Esophagus squamous epithelium (tissue), 5 donors: ENCODE measurements at places on chromosomes 16 and 17.

- DNase-seq: no peak
Measured at GRCh38 chr17:48611681-48612455, 1.1 kb upstream of the HOXB7 start.

DNA sequence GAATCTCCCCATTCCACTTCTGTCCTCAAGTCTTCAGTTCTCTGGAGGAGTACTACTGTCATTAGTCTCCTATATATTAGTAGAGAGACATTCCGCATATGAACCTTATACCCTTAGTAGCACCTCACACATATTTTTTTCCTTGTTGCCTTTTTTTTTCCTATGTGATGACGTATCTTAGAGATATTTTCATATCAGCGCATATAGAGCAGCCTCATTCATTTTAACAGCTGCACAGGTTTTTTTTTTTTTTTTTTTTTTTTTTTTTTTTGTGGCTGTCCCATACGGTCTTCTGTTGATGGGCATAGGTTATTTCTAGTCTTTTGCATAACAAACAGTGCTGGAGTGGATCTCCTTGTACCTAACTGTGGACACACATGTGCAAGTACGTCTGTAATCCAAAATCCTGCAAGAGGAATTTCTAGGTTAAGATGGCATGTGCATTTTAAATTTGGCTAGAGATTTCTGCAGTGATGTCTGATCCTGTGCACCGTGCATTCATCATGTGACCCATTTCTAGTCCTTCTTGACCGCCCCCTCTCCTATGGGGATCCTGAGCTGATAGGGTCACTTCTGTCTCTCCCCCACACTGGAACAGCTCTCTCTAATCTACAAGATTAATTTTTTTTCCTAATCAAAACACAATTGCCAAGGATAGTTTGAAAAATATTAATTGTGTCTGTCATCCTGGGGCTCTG, 64.8 kb downstream of the PRKCB start:
- no peak for DNase-seq

GRCh38 chr16:48354877-48355855, 30.0 kb downstream of the SIAH1 start:
- DNase-seq: no peak

DNA sequence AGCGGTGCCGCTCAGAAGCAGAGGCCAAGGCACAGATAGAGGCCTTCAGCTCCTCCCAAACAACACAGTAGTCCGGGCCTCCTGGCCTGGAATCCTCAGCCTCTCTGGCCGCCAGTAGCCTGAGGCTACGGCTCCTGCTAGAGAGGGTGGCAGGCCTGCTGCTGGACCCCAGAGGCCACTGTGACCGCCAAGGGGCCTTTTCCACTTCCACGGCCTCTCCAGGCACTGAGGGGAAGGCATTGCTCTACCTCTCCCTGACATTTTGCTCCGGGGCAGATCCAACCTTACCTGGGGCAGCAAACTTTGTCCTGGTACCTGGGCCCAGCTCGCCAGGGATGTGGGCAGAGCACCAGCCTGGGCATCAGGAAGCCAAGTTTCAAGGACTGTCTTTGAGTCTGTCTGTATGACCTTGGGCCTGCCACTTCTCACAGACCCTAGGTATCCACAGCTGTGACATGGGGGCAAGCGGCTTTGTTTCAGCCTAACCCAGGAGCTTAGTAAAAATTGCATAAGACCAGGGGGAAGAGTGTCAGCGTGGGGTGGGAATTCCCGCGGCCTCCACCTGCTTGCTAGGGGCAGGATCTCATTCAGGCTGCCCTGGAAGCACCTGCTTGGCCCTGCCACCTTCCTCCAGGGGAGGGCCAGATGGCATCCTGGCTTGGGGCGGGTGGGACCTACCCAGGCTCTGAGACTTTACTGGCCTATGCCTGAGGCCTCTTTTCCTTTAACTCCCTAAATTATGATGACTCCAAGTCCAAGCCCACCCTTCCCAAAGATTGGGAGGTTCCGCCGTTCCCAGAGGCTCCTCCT, 33.2 kb downstream of the ADGRG5 start:
- DNase-seq: no peak

GRCh38 chr16:30166202-30166902, 17.1 kb upstream of the CORO1A start:
- no peak for DNase-seq

- no peak for DNase-seq
Measured at GRCh38 chr17:48992444-48992843, 4.7 kb upstream of the IGF2BP1 start.
